ENCODE measurements at places on chromosomes 2 and 18.
A peak's percentile ranks its signal among the peaks of the same experiment; 100 is the strongest.

- DNase-seq = no peak
Observed at GRCh38 chr2:144596073-144596871, 76.4 kb upstream of the ZEB2 start.

- no peak for DNase-seq
Observed at GRCh38 chr2:148664229-148664628, 19.7 kb downstream of the EPC2 start.

DNA sequence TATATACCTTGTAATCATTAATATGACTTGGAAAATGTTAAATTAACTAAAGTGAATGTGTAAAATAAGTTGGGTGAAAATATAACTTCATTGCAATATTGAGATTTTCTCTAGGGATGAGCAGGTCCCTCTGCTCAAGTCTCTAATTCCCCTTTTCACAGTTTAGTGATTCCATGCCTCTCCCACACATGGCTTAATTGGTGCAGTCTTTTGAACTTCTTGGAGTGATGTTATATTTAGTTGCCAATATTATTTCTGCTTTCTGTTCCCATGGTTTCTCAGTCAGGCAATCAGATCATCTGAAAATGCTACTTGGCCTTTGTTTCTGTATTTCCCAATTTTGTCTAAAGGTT, 233.7 kb upstream of the SPOPL start:
- DNase-seq = no peak

DNA sequence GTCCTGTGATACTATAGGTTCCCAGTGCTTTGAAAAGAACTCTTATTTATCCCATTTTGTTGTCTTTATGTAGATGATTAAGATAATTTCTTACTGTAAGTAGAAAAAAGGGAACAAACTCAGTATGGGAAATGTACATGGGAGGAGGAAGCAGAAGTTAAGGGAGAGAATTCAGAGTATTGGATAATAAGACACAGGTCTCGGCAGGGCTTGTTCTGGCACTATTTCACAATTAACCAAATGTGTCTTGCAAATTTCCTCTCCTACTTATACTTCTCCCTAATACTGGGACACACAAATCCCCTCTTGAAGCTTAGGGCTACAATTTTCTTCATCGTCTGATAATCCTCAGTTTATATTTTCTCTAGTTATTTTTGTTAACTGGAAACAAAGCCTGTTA, 744.0 kb downstream of the ADCYAP1 start:
- no peak for DNase-seq

- DNase-seq = peak; percentile 22
Observed at GRCh38 chr2:24985511-24985910, 13.8 kb upstream of the DNAJC27 start.

Measured in Ammon's horn (tissue), 1 donor.